ENCODE measurements at places on chromosomes 6 and 20. TPM values are rescaled to one million over a fixed set of nuclear protein-coding genes. Genes with fewer than 3 reads are reported as not detected.

FNDC1 gene
- total RNA-seq, result not detected

PRICKLE4 gene
- total RNA-seq, result 0.76 TPM

RSPO4 gene
- total RNA-seq, result not detected

SPEF1 gene
- 1.9 TPM for total RNA-seq

UBR2 gene
- 7.0 TPM for total RNA-seq

PGC gene
- not detected for total RNA-seq

NKAIN4 gene
- total RNA-seq, result 5.2 TPM

IPCEF1 gene
- not detected for total RNA-seq

MEI4 gene
- not detected for total RNA-seq

IRF4 gene
- 0.34 TPM for total RNA-seq

PLEKHG1 gene
- total RNA-seq, result 0.93 TPM

MLIP gene
- not detected for total RNA-seq

PIGU gene
- 25.1 TPM for total RNA-seq

SMIM8 gene
- total RNA-seq, result 3.7 TPM

SLC35D3 gene
- total RNA-seq, result not detected

CRIP3 gene
- not detected for total RNA-seq

ANKRD66 gene
- total RNA-seq, result not detected

PRDM13 gene
- 0.45 TPM for total RNA-seq

SYCP2L gene
- 3.9 TPM for total RNA-seq

HUS1B gene
- total RNA-seq, result not detected

OPRM1 gene
- total RNA-seq, result not detected

UBE2C gene
- 281 TPM for total RNA-seq

LPIN3 gene
- total RNA-seq, result 11.0 TPM

HMGCLL1 gene
- 0.11 TPM for total RNA-seq

SYNDIG1 gene
- 2.0 TPM for total RNA-seq

SNAI1 gene
- total RNA-seq, result 12.8 TPM

PCSK2 gene
- not detected for total RNA-seq

HLA-DQB2 gene
- total RNA-seq, result not detected

TIAM2 gene
- total RNA-seq, result 3.7 TPM

TEAD3 gene
- total RNA-seq, result 4.6 TPM

CLVS2 gene
- total RNA-seq, result 0.08 TPM

LAMP5 gene
- total RNA-seq, result not detected

FOXA2 gene
- total RNA-seq, result 13.0 TPM

BEND6 gene
- total RNA-seq, result 1.8 TPM

CSTF1 gene
- total RNA-seq, result 38.9 TPM

GSS gene
- total RNA-seq, result 58.7 TPM

CST1 gene
- total RNA-seq, result 1.5 TPM

OR2H2 gene
- total RNA-seq, result not detected

HLA-C gene
- total RNA-seq, result 36.3 TPM

CD93 gene
- total RNA-seq, result not detected
